Central memory CD4-positive, alpha-beta T cell (primary cell): ENCODE measurements at places on chromosomes 2 and 18.
A peak's percentile ranks its signal among the peaks of the same experiment; 100 is the strongest.

DNA sequence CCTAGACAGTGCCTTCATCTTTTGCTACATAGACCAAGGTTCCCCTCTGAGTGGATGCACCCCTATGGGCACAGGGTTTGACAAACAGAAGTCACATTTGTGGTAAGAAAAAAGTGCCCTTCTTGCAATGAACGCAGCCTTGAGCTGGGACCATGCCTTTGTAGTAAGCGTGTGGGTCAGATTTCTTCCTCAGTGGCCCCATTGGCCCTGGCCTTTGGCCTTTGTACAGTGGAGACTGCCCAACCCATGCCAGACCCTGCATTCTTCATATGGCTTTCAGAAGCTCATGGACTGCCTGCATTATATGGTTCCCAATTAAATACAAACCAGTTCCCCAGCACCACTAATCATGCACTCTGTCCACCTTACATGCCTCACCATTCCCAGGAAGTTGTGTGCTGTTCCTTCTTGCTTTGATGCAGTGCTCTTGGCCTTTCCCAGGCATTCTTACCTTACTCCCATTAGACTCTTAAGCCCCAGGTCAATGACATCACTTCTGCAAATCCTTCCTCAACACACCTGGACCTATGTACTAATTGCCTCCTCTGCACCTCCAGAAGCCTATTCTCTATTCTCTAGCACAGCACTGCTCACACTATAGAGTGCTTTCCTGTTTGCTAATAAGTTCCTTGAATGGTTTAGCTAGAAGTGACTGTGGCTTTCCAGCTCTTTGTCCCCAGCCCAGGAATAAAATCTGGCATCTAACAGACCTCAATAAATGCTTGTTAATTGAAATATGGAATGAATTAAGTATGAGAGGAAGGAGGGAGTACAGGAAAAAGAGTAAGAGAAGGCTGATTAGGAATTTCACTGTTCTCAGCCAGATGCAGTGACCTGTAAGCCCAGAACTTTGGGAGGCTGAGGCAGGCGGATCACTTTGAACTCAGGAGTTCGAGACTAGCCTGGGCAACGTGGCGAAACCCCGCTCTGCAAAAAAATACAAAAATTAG lies 60.2 kb downstream of the TMEM247 start:
- no peak for DNase-seq

- no peak for DNase-seq
These were observed 90.0 kb upstream of the OTOS start for GRCh38 chr2:240230291-240230931.

GRCh38 chr2:64952511-64953482 lies 36.4 kb upstream of the SLC1A4 start:
- no peak for DNase-seq

DNA sequence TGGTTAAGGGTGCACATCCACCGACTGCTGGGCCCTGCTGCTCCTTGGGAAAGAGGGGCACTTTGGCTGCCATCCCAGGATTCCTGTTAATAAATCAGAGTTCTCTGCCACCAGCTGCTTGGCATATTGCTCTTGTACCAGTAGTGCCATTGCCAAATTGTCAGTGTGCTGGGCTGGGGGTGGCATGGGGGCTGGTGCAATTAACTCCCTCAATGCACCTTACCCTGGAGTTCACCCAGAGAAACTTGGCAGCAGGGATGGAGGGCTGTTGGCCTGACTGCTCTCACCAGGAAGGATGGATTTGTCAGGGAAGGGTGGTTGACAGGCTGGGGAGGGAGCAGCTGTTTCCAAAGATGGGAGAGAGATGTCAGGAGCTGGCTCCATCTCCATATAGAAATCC lies 94.6 kb upstream of the SKOR2 start:
- DNase-seq, result no peak

- no peak for DNase-seq
These were observed 210.2 kb downstream of the PAX3 start for GRCh38 chr2:222088561-222088960.

- DNase-seq, result no peak
These were observed 16.1 kb downstream of the MLPH start for GRCh38 chr2:237503201-237503600.

- no peak for DNase-seq
These were observed 119.7 kb upstream of the ETAA1 start for GRCh38 chr2:67277450-67277849.

DNA sequence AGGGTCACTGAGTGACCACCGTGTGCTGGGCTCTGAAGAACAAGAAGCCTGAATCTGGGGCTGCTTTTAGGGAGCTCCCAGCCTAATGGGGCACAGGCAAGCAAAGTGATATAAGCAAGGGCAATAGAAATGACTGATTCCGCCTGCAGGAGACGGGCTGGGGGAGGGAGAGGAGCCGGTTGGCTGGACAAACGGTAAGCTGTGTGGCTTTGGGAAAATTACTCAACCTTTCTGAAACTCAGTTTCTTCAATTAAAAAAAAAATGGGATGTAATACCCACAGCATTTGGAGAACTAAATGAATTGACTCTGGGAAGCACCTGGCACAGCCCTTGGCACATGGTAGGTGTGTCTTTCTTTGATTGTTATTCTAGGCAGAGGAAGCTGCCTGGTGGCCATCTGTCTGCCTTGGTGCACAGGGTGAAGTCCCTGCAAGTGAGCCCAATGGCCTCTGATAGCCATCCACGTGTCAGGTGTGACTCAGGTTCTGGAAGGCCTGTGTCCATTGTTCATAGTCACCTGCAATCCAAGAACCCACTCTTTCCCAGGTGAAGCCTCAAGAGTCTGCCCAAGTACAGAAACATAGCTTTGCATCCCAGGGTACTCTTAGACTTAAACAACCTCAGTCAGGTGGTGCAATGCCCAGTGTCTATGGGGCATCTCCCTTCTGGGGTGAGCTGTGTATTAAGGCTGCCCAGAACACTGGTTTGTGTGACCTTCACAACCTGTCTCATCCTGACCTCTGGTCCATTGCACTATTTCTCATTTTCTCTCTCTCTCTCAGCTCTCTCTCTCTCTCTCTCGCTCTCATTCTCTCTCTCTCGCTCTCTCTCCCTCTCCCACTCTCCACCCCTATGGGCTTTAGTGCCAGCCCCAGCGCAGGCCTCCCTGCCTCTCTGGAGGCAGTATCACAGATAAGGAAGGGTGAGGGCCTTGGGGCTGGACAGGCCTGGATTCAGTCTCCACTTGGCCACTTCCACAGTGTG lies 30.0 kb upstream of the NTSR2 start:
- DNase-seq, result no peak

DNA sequence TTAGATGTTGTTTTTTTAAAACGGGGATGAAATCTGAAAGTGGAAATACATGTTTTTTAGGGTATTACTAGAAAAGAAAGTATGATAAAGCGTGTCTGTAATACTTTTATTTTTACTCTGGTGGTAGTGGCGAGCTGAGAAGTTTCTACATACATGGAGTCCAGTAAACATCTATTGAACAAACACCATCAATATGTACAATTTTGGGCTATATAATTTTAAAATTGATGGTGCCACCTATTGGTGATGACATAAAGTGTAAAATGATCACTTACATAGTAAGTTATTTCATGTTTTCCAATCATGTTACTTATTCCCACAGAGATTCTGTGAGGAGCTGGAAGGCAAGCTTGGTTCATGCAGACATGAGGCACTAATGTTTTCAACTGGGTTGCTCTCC lies 31.5 kb upstream of the NFE2L2 start:
- DNase-seq, result peak; percentile 43

- DNase-seq, result no peak
These were observed 31.7 kb downstream of the LRP2 start for GRCh38 chr2:169330555-169331198.

GRCh38 chr2:148903294-148903693 lies 28.3 kb downstream of the KIF5C start:
- DNase-seq, result no peak

- DNase-seq, result no peak
These were observed 820.5 kb upstream of the POU3F3 start for GRCh38 chr2:104033399-104033798.

- no peak for DNase-seq
These were observed 29.7 kb downstream of the C2orf42 start for GRCh38 chr2:70161069-70161534.

- DNase-seq, result peak; percentile 35
These were observed 31.7 kb downstream of the MBP start for GRCh38 chr18:77100751-77101355.

GRCh38 chr18:48781163-48781987 lies 169.4 kb downstream of the SMAD7 start:
- no peak for DNase-seq

DNA sequence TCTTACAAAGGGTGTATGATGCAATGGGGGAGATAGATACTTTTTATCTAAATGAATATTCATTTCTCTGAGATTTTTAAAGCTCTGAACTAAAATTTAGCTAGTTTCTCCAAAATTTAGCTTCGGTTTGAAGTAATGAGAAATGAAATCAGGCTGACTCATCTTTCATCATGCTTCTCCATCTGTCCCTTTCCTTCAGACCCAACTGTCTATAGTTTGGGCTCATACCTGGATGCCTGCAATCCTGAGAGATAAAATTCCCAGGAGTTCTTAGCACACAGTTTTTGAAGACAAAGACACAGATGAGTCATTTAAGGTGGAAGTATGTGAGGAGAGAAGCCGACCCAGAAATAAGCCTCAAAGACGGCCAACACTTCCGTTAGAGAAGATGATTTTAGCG lies 336.4 kb upstream of the CDH20 start:
- no peak for DNase-seq

DNA sequence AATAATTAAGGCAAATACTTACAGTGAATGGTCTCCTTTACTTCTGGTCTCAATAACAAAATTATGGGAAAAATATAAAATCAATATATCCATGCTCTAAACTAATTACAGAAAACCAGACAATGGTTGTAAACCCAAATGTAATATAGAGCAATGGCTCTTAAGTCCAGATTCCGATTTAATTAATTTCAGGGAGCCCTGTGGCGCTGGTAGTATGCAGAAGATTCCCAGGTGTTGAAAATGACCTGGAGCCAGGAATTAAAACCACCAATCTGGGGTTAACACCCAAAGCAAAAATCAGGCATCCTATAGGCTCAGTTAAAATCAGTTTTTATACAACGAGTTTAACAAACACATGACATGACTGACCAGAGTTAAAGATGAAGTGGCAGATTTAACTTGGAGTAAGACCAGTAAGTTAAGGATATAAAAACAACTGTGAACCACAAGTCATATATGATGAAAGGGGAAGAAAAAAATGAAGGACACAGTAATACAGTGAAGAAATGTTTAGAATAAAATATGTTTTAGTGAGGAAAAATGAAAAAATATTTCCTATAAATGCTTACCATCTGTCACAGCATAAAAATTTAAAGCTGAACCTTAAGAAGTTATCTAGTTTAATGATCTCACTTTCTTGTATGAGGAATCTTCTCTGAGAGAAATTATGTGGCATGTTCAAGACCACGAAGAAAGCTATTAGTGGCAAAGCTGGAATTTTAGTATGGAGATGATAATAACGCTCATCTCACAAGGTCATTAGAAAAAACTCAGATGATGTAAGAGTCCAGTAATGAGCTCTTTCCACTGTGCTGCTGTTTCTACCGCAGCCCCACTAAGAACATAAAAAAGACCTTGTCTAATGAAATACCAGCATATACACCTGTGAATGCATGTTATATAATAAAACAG lies 45.8 kb upstream of the FLACC1 start:
- no peak for DNase-seq

GRCh38 chr18:36120297-36120696 lies 8.8 kb downstream of the SLC39A6 start:
- DNase-seq, result no peak

- DNase-seq, result no peak
These were observed 56.3 kb downstream of the TNFRSF11A start for GRCh38 chr18:62381373-62381772.

DNA sequence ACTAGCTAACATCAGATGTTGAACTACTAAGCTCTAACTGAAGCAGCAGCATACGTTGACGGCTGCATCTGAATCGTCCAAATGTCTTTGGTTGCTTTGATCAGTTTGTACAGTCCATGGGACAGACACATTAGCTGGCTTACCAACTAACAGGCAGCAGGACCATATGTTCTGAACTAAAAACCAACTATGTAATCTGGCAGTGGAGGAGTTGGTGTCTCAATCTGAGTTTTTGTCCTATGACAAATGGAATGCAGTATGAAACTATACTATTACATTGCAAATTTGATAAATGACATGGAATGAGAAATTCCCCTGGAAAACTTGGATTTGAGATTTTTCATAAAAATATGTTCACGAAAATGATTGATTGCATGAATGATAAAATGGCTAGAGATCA lies 79.5 kb downstream of the EPHA4 start:
- DNase-seq, result no peak

DNA sequence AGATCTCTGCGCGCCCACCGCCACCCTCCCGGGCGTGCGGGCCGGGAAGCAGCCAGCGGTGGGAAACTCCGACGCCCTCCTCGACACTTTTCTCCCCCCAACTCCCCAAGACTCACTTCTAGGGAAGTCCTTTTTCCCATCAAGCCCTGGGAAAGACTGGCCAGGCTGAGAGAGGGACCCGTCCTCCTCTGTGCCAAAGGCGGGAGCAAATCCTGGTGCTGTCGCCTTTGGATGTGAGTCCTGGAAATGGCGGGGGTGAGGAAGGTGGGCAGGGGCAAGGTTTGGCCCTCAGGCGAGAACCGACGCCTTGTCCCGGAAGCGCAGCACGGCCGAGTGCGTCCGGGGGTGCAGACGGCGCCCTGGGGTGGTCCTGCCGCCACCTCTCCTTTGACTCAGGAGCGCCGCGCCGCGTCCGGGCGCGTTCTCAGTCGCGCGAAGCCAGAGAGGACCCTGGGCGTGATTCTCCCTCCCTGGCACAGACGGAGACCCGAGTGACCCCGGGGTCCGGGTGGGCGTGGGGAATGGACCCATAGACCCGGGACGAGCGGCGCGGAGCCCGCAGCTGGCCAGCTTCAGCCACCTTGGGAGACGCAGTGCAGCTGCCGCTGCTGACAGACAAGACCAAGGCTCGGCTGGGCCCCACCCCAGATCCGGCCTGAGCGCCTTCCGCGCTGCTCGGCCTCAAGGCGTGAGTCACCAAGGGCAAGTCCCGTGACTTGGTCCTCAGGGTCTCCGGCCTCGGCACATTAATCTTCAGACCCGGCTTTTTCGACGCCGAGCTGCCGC lies 3.5 kb upstream of the LBX2 start:
- no peak for DNase-seq
